CD4-positive, alpha-beta T cell treated with Interleukin-4 for 4 hours (primary cell): ENCODE measurements at places on chromosomes 3 and 15.

GRCh38 chr3:193470710-193471109 lies 84.0 kb downstream of the ATP13A4 start:
- DNase-seq = no peak

- DNase-seq = no peak
Observed at GRCh38 chr3:35522450-35522849, 116.9 kb upstream of the ARPP21 start.

DNA sequence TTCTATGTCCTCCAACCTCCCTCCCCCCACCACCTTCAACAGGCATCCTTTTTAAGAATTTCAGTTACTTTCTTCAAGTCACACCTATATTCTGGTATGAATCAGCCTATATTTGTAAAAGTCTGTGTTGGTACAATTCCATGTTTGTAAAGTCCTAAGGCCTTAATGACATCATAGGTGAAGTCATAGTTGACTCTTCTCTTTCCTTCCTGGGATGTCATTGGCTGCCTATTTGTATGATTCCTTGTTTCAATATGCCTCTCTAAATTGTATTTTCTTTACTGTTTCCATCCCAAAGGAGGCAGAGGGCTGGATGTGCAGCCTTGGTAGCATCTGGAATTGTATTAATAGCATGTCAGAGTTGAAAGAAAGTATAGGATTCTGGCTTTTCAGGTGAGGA lies 56.5 kb downstream of the ADAMTSL3 start:
- no peak for DNase-seq

GRCh38 chr15:99651023-99651807 lies 82.0 kb downstream of the LYSMD4 start:
- DNase-seq = no peak

- DNase-seq = no peak
Observed at GRCh38 chr3:52537726-52538421, 1.5 kb downstream of the UQCC5 start.

DNA sequence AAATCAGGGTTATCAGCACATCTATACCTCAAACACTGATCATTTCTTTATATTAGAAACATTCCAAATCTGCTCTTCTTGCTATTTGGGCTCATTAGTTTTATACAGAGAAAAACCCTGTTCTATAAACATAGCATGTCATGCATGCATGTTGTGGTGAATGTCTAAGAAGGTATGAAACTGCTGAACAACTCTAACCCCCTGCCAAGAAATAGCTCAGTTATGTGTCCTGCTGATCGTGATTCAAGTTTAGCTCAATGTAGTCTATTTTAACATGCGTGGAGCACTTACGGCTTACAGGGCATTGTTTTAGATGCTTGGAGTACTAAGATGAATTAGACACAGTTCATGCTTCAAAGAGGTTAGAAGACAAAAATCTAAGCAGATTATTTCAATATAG lies 35.8 kb downstream of the MYH15 start:
- DNase-seq = no peak

GRCh38 chr15:88021601-88022000 lies 234.9 kb downstream of the NTRK3 start:
- DNase-seq = no peak

DNA sequence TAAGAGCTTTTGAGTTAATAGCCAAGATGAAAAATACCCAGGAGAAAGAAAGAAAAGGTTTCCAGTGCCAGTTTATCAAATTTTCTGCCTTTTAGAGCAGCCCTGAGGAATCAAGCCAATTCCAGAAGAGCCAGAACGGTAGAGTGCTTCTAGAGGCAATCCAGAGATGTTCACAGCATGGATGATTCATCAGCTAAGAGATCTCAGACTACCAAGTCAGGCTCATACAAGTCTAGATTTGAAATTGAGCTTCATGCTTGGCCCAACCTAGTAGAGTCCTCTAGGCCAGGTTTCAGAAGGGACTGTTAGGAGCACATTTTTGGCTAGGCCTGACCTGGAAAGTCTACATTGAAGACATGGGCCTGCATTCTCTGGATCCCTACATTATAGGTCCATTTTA lies 15.5 kb downstream of the WDR48 start:
- DNase-seq = no peak

- no peak for DNase-seq
Observed at GRCh38 chr3:9666704-9667445, 17.6 kb downstream of the MTMR14 start.

GRCh38 chr3:133474817-133475216 lies 75.0 kb downstream of the BFSP2 start:
- no peak for DNase-seq

DNA sequence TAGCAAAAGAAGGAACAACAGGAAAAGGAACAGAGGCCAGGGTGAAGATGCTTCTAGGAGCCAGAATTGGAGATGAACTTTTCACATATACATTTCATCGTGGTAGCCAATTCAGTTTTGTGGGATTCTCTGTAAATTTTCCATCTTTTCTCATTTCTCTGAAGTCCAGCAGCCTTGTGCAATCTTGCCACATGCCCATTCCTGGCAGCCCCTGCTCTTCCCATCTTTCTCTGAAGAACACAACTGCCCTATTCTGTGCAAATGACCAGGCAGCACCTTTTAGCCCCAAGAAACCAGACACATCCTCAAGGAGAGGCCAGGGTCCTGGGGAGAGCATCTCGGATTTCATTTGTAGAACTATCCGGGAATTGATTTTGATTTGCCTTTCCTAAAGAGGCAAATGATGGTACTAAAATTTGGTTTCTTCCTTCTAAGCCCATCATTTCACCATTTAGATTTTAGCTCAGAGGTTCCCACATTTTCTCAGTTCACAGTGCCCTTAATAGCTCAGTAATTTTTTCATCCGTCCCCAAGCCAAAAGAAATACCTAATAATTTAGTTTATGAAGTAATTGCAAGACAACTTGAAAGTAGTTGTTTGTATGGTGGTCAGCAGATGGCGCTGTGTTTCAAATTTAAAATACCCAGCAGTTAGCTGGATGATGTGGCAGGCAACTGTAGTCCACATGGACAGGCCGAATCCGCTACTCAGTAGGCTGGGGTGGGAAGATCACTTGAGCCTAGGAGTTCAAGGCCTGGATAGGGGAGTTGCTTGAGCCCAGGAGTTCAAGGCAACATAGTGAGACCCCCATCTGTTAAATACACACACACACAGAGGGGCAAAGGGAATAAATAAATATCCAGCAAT lies 61.3 kb upstream of the ACKR4 start:
- DNase-seq = peak; percentile 58
